Globus pallidus (tissue), 1 donor: ENCODE measurements at places on chromosomes 2 and 18.

DNA sequence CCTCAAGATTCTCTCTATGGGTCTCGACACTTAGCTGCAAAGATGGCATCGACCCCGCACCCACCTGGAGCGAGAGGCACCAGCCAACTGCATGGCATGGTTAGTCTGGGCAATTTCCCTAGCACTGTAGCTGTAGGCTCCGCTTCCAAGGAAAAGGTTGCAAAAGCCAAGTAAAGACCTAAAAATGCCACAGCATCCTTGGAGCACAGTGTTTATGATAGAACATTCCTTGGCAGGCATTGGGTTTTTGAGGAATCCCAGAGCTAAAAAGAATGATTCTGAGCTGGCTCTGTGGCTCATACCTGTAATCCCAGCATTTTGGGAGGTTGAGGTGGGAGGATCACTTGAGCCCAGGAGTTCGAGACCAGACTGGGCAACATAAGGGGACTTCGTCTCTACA is 22.9 kb downstream of the QPCT start:
- DNase-seq: no peak

DNA sequence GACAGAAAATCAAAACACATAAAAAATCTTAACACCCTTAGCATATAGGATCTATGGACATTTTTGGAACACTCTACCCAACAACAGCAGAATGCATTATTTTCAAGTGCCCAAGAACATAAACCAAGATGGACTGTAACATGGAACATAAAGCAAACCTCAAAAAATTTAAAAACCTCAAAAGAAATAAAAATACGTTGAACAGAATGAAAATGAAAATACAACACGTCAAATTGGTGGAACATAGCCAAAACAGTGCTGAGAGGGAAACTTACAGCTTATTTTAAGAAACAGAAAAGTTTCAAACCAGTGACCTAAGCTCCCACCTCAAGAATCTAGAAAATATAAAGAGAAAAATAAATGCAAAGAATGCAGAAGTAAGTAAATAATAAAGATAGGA is 58.3 kb upstream of the BCL2L11 start:
- DNase-seq: no peak

DNA sequence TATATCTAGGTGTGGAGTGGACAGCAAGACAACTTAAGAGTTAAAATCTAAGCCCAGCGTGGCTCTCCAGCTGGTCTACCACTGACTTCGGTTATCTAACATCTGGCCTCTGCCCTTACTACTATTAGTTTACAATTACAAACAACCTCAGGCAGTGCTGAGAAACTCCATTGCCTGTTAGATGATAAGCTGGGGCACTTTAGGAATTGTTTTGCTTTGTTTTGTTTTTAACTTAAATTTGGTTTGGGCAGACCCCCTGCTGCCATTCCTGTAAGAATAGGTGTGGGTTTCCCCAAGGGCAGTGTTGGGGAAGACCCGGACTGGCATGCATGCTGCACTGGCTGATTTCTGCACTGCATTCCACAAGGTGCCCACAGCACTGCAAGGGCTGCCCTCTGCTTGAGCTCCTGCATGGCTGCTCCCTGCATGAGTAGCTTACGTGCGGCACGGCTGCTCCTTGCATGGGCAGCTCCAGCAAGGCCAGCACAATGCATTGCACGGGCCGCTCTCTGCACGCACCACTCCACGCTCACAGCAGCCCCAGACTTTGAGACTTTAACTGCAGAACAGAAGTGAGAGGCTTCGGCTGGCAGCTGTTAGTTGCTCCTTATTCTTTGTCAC is 74.2 kb upstream of the SERTAD2 start:
- DNase-seq: no peak

DNA sequence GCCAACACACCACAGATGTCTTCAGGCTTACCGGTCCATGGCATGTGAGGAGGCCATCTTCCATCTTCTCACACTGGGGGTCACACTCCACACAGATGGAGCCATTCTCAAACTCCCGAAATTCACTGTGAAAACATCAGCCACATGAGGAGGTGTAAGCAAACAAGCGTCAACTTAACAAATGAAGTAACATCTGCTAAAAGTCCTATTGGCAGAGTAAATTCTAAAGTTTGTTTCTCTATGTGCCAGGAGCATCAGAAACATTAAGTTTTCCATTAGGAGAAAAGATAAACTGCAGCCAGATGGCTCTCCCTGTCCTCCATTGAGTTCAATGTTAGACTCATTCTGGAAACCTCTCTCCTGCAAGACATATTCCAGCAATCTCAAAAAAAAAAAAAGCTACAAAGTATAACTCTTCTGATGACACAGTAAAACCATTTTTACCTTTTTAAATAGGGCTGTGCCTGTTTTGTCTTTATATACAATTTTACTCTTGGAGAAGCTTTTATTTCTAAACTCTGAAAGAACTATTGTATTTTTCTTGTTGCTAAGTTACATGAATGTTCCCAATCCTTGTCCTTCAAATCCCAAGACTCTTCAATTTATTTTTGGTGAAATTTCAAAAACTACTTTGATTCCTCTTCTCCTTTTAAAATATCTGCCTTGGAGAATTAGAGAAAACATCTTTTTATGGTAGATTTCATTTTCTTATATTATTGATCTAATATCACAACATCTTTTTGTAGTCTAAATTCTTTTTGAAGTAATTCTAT is 865.3 kb downstream of the ERBB4 start:
- no peak for DNase-seq

DNA sequence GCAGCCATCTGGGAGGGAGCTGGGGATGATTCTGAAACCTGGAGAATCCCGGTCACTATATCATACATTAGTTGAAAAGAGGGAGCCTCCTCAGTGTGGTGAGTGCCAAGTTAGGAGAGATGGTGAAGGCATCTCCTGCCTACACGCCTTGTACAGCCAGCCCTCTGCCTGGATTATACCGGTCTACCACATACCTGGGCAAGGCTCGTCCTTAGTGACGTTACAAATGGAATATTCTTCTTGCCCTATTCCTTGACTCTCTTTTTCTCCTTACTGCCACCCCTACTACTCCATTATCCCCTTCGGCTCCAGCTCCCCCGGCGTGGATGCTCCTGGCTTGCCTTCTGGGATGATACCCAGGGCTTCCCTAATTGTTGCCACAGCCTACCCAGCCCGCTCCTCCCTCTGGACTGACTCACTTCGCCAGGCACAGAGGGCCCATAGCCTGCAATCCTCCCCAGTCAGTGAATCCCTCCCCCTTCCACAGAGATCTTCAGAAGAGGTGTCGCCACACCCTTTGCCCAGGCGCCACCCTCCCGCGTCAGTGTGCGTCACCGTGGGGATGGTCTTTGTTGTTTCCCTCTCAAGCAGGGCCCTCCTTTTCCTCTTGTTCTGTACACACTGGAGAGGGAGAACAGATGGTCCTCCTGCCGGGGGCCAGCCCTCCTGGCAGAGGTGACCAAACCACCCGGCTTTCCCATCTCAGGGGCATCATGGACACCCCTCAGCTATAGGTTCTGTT is 115.2 kb upstream of the EPAS1 start:
- DNase-seq: no peak

GRCh38 chr2:226020176-226020575 is 620.7 kb downstream of the NYAP2 start:
- DNase-seq: no peak

DNA sequence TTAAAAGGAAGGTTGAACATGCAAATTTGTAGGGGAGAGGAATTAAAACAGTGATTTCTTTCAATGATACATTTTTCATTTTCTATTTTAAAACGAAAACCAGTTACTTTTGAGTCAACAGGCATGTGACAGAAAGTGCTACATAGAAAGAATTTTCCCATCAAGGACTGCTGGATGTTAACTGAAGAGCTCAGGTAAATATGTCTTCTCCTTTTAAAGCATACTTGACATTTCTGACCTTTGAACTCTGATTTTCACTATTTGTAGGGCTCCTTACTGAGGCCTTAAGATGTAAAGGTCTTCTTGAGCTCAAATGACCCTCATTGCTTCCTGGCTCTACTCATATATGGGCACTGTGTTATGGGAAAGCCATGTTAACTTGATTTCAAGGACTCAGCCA is 32.4 kb downstream of the FIGN start:
- DNase-seq: no peak

DNA sequence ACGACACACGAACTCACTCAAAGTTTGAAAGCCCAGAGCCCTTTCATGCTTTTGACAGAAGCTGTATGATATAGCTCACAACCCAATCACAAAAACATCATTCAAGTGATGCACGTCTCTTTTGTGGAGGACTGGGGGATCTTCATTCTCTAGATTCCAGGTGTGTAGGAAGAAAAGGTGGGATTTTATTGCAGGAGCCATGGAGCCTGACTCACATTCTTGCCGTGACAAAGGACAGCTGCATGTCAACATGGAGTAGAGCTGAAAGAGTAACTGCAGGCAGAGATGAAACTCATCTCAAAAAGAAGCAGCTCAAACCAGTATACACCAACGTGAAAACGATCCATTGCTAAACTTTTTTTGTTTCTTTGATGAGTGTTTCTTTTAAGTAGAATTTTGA is 50.9 kb upstream of the PDE1A start:
- no peak for DNase-seq

- DNase-seq: no peak
Observed at GRCh38 chr18:53790786-53791185, 433.7 kb downstream of the MBD2 start.

- peak; percentile 38 for DNase-seq
Observed at GRCh38 chr2:47751856-47752414, 31.0 kb upstream of the MSH6 start.

- DNase-seq: no peak
Observed at GRCh38 chr18:7902399-7902839, 335.3 kb downstream of the PTPRM start.

- DNase-seq: no peak
Observed at GRCh38 chr2:145379934-145380333, 860.0 kb upstream of the ZEB2 start.

- no peak for DNase-seq
Observed at GRCh38 chr2:19238440-19239060, 119.9 kb downstream of the OSR1 start.

GRCh38 chr2:217941886-217942728 is 60.7 kb downstream of the TNS1 start:
- DNase-seq: no peak

DNA sequence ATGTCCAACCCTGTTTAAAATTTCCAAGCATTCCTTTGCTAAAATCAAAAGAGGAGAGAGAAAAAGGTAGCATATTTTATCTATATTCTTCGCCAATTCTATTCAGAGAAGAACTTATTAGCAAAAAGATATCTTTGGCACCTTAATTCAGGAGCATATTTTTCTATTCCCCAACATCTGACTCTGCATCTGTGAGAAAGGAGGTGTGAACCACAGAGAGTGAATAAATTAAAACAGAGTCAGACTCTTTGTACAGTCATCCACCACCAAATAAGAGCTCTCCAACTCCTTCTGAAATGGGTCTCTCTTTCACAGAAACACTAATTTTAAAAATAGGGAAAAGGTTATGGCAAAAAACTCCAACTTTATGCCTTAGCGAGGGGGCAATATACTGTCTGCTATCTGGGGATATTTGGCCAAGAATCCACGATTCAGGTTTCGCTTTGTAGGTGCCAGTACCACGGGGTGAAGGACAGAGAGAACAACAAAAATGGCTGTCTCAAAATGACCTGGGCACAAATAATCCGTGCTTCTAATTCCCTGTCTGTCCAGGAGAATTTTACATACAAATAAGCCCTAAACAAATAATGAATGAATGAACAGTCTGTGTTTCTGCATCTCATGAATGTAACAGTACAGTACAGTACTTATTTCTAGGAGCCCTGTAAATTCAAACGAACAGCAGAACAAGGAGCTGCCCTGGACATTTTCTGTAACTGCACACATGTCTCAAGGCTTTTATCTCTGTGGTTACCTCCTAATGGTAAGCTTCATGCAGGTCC is 43.4 kb downstream of the EPB41L3 start:
- DNase-seq: no peak
